Activated CD4-positive, alpha-beta T cell treated with anti-CD3 and anti-CD28 coated beads, Interleukin-10, Interleukin-2, amounts not matched to agents 100 ng/mL and 50 ng/mL, durations not matched to agents 16 hours and 8 hours (primary cell): ENCODE measurements at places on chromosomes 5 and 9.

GRCh38 chr9:95204310-95204709, 113.2 kb downstream of the FANCC start:
- no peak for DNase-seq

DNA sequence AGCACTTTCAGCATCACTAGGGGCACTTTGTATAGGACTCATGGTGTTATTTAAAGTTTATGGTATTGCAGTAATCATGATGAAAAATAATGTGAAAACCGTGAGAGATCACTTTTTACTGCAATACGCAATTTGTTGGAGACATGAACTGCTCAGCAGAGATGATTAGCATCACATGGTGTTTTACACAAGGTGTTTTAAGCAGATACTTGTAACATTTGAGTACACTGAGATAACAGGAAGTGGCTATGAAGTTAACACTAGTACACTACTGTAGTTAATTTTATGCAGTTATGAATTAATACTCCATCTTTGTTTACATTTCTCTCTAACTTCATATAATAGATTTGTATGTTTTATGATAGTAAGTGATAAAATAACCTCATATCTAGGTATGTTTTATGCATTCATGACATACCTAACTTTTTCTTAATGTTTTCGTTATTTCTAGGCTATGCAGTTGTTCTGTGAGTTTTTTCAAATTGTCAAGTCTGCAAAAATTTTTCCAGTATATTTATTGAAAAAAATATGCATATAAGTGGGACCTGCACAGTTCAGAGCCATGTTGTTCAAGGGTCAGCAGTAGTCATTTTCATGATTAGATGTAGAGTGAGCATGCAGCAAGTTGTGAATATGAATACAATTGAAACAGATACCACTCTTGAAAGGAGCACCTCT, 13.0 kb downstream of the SUB1 start:
- DNase-seq: no peak

DNA sequence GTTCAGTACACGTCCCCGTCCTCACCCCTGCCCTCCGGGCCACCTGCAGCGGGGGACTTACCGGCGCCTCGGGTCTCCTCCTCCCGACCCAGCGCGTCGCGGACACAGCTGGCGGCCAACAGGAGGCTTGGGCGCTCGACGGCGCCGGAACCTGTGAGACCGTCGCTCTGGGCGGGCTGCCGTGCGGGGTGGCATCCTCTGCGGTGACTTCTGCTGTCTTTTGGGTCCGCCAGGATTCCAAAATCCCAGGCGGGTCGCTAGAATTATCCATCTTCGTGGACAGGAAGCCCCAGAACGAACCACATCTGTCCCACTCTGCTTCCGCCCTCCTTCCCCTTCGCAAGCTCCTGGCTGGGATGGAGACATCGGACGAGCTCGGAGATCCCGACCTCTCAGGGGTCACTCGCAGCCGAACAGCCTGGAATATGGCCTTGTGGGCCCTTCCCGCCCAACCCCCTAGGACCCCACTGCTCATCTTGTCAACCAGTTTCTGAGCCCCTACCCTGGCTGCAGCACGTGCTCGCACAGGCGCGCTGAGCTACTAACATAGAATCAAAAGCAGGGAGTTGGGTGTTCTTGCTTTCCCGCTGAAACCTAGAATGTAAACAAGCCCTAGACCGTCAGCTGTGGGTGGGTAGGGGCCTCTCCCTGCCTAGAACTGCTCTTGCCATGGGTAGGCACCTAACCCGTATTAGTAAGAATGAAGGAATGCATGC, 947 bp upstream of the MARCHF3 start:
- DNase-seq: no peak

DNA sequence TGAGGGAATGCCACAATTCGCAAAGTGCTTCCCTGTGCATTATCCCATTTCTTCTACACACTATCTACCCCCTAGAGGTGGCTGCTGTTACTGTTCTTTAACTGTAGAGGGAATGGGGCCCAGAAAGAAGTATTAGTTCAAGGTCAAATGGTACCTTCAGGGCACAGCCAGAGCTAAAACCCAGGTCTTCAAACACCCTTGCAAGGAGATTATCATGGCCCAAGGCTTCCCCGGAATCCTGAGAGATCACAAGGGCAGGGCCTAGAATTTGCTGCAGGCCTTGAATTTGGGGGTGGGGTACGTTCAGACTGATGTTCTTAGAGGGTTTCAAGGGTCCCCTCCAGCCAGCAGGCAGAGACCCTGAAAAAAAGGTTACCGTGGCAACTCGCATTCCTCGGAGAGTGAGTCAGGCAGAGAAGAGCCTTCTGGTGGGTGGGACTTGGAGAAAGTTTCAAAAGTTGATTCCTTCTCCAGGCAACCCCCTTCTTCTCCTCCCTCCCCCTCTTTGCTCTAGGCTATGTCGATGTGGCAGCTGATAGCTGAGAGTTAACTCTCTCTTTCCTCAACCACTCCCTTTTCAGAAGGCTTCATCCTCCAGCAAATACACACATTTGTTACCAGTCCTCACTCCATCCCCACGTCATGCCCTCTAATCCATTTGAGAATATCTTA, 1.9 kb downstream of the SPARC start:
- no peak for DNase-seq

DNA sequence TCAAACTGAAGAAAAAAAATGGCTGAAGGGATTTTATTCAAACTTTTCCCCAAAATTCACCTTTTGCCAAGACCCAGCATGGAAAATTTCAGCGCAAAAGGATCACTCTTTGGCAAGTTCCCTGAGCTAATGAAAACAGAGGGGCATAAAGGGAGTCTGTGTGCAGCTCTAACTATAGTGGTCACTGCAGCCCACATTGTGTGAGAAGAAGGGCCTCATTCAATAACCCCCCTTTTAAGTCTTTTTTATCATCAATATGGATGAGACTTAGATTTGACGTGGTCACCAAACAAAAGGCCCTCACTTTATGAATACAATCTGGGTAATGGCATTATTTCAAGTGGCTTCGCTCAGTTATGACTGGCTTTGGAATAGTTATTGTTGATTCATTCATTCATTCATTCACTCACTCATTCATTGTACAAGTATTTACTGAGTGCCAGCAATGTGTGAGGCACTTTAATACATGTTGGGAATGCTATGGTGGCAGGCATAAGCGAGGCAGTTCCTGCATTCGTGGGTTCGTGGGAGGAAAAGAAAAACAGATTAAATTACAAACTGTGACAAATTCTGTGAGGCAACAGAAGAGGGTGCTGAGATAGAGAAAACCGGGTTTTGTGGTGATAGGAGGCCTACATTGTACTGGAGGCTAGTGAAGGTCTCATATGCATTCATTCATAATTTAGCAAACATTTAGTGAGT, 145.7 kb upstream of the KLF4 start:
- no peak for DNase-seq

- no peak for DNase-seq
These were observed 209.5 kb upstream of the S1PR3 start for GRCh38 chr9:88781628-88782391.

DNA sequence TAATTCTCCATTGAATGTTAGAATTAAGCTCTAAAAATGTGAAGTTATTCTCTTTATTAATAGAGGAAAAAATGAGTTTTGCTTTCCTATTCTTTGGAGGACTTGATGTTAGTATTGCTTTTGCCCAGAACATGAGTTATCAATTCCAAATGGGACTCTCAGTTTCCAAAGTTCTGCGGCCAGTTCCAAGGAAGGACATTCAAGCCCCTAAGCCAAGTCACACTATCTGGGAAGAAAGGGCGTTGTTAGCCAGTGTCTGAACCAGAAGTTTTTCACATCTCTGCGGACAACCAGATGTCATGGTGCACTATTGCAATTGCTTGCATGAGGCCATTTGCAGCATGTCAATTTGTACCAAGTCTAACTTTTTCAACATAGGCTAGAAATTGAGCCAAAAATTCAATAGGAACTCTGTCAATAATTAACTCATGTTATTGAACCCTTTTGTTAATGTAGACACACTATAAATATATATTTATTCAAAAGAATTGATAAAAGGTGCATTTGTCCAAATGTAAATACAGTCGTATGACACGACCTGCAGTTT, 183.3 kb upstream of the PIK3R1 start:
- no peak for DNase-seq
